ENCODE measurements at places on chromosomes 13 and 19.

- no peak for ATAC-seq
Observed at GRCh38 chr13:41675306-41675705, 218.0 kb downstream of the RGCC start.

DNA sequence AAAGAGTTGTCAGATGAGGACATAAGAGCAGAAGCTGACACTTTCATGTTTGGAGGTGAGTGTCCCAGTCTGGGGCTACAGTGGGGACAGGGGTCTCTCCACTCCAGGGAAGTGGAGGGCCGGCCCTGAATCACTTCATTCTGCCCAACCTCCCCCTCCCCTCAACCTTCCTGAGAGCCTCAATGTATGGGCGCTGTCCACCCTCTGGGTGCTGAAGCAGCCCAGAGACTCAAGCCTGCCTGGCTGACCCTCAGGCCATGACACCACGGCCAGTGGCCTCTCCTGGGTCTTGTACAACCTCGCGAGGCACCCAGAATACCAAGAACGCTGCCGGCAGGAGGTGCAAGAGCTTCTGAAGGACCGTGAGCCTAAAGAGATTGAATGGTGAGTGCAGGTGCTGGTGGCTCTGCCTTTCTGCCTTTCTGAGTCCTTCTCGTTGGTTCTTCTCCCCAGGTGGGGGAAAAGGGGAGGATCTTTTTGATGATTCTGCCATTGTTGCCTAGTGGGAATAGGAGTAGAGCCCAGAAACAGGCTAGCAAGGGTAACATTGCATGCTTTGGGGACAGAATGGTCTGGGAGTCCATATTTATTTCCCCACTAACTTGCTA lies 8.8 kb downstream of the CYP4F8 start:
- ATAC-seq, result no peak

DNA sequence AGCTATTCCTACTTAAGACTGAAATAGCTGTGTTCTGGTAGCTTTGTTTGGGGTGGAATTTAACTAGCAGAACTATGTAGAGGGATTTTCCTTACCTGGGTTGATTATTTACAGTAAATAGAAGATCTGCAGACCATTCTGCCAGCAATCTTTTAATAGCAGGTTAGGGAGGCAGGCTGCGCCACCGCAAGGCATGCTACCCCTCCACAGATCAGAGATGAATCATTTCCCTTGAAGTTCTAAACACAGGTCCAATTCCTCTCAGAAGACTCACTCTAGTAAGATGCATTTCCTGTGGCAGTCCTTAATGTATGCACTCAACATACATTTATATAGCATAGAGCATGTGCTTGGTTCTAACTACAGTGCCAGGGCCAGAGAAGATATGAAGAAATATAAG lies 109.0 kb downstream of the TNFRSF19 start:
- peak; percentile 44 for ATAC-seq

DNA sequence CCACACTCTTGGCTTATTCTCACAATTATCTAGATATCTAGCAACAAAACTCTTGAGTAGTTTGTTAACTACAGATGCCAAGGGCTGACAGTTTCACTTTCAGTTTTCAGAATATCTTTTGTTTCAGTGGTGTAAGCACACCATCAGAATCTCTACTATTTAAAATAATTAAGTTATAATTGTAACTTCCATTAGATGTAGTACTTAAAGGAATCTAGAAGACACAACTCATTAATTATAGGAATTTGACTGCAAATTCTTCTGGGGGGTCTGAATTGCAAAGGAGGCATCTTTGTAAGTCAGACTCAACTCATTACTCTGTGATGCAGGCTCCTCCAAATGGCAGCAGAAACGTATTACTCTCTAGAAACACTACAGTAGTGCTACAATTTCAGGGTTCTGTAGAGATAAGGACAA lies 44.9 kb upstream of the USPL1 start:
- peak; percentile 60 for ATAC-seq

DNA sequence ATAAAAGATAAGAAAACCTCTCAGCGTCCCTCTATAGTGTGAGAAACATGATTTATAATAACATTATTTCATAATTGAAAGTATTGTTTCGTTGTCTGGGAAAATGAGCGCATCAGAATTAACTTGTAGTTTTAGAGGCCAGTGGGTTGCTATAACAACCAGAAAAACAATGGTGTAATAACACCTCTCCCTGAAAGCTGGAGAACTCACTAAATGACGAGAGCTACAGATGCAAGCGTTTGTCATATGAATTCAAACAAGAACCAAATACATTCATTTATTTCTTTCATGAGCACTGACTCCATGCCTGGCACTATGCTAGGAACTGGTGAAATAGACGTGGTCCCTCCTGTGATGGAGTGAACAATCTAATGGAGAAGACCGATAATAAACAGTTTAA lies 16.3 kb downstream of the KBTBD7 start:
- ATAC-seq, result peak; percentile 41

- ATAC-seq, result no peak
Observed at GRCh38 chr13:73955977-73956500, 178.2 kb downstream of the KLF12 start.

GRCh38 chr13:20991741-20992520 lies 69.5 kb downstream of the LATS2 start:
- no peak for ATAC-seq

DNA sequence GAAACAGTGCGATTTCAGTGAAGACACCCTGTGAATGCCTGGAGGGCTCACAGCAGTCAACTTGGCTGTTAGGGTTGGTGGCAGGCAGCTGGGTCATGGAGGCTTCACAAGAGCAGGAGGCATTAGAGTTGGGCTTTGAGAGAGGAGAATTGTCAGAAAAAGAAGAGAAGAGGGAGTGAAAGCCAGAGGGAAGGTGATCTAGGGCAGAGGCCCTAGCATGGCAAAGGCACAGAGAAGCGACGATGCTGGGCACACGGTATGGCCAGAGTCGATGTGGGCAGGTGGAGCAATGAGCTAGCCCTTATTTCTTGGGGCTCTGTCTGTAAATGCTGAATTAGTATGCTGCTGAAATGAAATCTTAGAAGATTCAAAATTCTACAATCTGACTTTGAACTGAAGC lies 52.6 kb upstream of the OLFM4 start:
- no peak for ATAC-seq

- ATAC-seq, result no peak
Observed at GRCh38 chr13:78841358-78841963, 182.5 kb upstream of the OBI1 start.

- ATAC-seq, result no peak
Observed at GRCh38 chr13:67650471-67650870, 420.3 kb upstream of the PCDH9 start.

GRCh38 chr13:103952183-103952582 lies 886.0 kb upstream of the SLC10A2 start:
- ATAC-seq, result no peak

GRCh38 chr13:48829536-48829935 lies 146.2 kb upstream of the FNDC3A start:
- peak; percentile 31 for ATAC-seq

- no peak for ATAC-seq
Observed at GRCh38 chr19:6803036-6803404, 30.5 kb downstream of the VAV1 start.

- ATAC-seq, result no peak
Observed at GRCh38 chr19:30806311-30806710, 434.1 kb downstream of the ZNF536 start.

- no peak for ATAC-seq
Observed at GRCh38 chr19:18122424-18122823, 24.8 kb downstream of the MAST3 start.

DNA sequence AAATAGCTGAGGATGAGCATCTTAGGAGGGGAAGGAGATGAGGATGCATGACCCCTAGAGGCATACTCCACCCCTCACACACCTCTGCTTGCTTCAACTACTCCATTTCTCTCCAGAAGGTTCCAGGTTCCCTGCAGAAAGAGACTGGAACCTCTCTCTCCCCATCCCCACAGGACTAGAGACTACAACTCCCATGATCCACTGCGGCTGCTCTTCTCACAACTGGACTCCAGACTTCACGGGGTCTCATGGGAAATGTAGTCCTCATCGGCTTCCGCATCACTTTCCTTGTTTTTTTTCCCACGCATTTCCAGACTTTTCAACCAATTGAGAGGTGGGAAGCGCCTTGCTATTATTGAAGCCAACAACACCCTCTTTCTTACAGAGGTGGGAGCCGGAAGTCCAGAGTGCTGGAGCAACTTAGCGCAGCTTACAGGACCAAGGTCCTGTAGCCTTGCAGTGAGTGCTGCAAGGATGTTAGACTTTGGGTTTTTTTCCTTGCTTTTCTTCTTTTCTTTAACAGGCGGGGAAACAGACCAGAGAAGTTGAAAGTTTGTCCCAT lies 13.9 kb upstream of the CACNG6 start:
- peak; percentile 88 for ATAC-seq

GRCh38 chr19:16571822-16572331 lies 338 bp downstream of the SLC35E1 start:
- peak; percentile 30 for ATAC-seq

GRCh38 chr13:55543053-55543452 lies 1597.7 kb upstream of the PRR20A start:
- ATAC-seq, result no peak

- ATAC-seq, result peak; percentile 94
Observed at GRCh38 chr19:17797424-17798201, 2.7 kb downstream of the B3GNT3 start.

- no peak for ATAC-seq
Observed at GRCh38 chr19:50669302-50670101, 20.3 kb downstream of the C19orf81 start.

- no peak for ATAC-seq
Observed at GRCh38 chr13:62309904-62310303, 894.3 kb upstream of the PCDH20 start.

- no peak for ATAC-seq
Observed at GRCh38 chr19:1616396-1616795, 11.1 kb upstream of the UQCR11 start.

DNA sequence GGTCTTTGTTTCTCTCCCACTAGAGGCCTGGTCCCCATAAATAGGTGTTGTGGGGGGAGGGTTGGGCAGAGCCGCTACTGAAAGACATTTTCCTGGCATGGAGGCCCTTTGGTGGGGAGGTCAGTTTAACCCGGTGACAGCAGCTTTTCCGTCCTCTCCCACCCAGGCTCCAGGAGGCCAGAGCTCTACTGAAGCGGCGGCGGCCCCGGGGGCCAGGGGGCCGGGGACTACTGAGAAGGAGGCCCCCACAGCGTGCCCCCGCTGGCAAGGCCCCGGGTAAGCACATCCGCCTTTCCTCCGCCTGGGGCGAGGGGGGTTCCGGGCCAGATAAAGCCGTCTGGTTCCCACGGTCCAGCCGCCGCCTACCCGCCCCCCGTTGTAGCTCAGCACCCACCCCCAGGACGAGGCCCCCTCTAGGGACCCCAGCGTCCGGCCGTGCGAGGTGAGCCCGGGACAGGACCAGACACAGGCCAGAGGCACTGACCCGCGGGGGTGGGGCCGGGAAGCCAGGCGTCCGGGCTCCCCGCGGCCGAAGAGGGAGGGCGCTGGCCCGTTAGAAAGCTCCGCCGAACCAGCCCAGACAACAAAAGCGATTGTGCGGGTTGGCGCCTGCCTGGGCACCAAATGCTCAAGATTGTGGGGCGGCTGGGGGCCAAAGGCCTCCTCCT lies 1.1 kb upstream of the LTBP4 start:
- no peak for ATAC-seq

DNA sequence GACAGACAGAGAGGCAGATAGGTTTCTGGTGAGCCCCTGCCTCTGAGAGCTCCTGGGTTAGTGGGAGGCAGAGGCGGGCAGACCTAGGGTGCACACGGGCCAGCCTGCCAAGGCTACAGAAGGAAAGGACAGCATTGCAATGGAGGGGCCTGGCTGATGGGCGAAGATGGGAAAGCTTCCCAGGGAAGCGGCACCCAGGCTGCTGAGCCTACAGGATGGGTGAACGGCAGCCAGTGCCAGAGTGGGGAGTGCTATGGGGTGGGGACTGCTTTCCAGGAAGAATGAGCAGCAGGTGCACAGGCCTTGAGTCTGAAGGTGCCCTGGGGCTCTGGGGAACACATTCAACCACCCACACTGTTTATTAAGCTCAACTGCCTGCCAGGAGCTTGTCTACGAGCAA lies 702 bp upstream of the MAG start:
- no peak for ATAC-seq

DNA sequence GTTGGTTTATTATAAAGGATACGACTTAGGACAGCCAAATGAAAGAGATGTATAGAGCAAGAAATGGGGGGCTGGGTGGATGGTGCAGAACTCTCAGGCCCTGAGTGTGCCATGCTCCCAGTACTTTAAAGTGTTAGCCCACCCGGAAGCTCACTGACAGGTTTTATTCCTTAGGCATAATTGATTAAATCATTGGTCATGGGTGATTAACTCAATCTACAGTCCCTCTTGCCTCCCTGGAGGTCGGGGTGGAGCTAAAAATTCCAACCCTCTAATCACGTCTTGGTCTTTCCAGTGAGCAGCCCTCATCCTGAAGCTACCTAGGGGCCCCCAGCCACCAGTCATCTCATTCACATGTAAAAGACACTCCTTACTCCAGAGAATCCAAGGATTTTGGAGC lies 9.9 kb upstream of the LEUTX start:
- no peak for ATAC-seq

DNA sequence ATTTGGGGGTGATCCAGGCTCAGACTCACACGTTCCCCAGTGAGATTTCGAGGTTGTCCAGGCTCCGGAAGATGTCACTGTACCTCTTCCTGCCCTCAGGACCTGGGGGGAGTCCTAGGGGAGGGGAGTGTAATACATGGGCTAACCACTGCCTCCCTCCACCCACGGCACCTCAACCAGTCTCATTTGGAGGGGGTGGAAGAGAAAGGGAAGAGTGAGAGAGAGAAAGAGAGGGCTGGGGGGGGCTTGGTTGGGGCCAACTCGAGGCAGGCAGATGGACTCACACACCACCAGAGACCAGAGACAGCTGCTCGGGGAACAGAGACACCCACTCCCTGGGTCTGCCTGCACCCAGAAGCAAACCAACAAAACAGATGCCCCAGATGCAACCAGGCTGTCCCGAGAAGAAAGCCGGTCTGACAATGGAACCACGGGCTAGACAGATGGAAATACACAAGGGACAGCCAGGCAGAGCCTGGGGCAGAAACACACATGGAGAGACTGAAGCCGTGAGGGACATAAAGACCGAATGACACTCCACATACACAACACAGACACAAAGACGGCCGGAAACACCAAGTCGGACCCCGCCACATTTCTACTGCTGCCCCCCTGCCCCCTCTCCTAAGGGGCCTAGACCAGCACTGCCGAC lies 825 bp downstream of the GMIP start:
- peak; percentile 51 for ATAC-seq

DNA sequence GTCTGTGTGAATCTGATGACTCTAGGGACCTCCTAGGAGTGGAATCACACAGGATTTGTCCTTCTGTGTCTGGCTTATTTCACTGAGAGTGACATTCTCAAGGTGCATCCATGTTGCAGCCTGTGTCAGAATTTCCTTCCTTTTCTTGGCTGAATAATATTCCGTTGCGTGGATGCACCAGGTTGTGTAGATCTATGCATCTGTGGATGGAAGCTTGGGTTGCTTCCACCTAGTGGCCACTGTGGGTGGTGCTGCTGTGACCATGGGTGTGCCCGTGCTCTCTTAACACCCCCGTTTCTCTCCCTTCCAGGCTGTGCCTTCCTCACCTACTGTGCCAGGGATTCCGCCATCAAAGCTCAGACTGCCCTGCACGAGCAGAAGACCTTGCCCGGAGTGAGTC lies 26.2 kb downstream of the CELF5 start:
- ATAC-seq, result peak; percentile 55
